ENCODE measurements at places on chromosomes 4 and X.

- no peak for DNase-seq
Observed at GRCh38 chrX:121245763-121246162, 198.4 kb downstream of the GLUD2 start.

DNA sequence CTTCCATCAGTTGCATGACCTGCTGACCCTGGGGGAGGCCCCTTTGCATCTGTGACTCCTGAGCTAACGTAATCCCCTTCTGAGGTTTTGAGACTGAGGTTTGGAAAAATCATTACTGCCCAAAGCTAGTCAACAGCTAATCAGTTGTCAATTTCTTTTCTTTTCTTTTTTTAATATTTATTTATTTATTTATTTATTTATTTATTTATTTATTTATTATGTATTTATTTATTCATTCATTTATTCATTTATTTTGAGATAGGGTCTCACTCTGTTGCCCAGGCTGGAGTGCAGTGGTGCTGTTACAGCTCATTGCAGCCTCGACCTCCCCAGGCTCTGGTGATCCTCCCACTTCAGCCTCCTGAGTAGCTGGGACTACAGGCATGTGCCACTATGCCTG lies 25.1 kb upstream of the FHL1 start:
- no peak for DNase-seq

DNA sequence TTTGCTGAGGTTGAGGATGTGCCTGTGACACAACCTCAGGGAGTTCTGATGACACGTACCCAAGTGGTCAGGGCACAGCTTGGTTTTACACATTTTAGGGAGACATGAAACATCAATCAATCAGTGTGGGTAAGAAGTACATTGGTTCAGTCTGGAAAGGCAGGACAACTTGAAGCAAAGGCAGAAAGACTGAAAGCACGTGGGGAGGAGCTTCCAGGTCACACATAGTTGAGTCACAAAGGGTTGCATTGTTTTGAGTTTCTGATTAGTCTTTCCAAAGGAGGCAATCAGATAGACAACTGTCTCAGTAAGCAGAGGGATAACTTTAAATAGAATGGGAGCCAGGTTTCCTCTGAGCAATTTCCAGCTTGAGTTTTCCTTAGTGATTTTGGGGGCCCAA lies 1910.0 kb upstream of the AGA start:
- no peak for DNase-seq

DNA sequence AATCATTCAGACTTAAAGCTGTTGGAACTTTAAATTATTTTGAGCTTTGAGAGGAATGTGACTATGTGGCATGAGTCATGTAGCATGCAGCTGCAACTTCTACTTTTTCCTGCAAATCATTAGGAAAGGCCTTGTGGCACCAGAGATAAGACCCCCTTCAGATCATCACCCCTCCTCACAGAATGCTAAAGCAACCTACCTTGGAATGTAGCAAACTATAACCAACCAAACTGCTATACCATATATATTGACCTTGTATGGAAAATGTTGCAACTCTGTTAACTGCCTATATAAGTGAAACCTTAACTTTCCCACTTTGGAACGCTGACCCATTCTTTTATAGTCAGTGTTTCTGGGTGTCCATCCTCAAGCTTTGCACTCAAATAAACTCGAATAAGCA lies 32.0 kb downstream of the ATXN3L start:
- no peak for DNase-seq

GRCh38 chr4:19010761-19011160 lies 989.2 kb upstream of the LCORL start:
- no peak for DNase-seq
